ENCODE measurements at places on chromosomes 7 and 10. TPM values are rescaled to one million over a fixed set of nuclear protein-coding genes. Genes with fewer than 3 reads are reported as not detected.

DNA sequence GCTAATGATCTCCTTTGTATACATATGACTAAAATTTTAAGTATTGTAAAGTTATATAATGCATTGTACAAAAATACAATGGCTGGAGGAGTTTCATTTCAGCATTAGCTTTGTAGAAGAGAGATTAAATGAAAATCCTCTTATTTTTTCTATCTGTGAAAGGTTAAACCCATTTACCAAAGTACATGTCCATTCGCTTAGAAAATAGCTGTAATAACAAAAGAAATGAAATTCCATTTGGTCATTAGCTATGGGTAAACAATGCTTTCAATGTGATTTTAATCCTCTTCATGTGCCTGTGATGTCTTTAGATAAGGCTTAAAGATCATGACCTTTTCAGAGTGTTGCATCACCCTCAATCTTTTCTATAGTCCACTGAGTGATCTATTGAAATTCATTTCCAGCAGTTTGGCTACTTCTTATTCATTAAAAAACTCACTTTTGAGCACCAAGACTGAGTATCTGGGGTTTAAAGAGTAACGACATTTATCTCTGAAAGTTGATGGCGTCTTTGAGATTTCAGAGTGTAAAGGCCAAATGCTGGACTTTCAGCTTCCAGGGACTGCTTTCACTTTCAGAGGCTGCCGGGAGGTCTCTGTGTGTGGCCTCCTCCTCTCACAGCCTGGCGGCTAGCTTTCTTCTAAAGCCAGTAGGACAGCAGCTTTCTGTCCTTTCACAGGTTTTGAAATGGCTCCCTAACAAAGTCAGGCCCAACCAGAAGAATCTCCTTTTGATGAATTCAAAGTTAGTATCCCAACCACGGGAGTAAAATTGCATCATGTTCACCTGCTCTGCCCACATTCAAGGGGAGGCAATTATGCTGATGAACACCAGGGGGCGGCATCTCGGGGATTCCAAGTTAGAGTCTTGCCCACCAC lies 701.4 kb upstream of the COBL start:
- no peak for DNase-seq

The LANCL2 gene
- polyA plus RNA-seq: 26.0 TPM

DNA sequence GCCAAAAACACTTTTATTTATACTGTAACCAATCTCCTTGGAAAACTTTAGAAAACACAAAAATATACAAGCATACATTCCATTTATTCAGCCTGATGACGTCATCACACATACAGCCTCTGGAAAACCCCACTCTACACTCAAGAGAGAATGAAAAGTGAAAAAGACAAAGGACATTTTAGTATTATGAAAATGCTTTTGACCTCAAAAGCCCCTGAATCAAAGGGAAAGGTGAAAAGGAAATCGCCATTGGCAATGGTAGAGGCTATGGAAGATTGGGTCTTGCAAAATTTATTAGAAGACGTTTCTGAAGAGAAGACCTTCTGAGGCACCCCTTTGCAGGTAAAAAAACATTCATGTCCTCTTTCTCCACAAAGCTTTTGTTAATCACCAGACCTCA lies 82.9 kb upstream of the STRIP2 start:
- no peak for DNase-seq

The PTPRZ1 gene
- polyA plus RNA-seq: 5.5 TPM

GRCh38 chr10:85916994-85917573 lies 449.5 kb downstream of the GRID1 start:
- no peak for DNase-seq

Data from right renal cortex interstitium (tissue), 3 donors.